Endothelial cell of umbilical vein (primary cell): ENCODE measurements at places on chromosomes 13 and 19. TPM values are rescaled to one million over a fixed set of nuclear protein-coding genes. Genes with fewer than 3 reads are reported as not detected.

DNA sequence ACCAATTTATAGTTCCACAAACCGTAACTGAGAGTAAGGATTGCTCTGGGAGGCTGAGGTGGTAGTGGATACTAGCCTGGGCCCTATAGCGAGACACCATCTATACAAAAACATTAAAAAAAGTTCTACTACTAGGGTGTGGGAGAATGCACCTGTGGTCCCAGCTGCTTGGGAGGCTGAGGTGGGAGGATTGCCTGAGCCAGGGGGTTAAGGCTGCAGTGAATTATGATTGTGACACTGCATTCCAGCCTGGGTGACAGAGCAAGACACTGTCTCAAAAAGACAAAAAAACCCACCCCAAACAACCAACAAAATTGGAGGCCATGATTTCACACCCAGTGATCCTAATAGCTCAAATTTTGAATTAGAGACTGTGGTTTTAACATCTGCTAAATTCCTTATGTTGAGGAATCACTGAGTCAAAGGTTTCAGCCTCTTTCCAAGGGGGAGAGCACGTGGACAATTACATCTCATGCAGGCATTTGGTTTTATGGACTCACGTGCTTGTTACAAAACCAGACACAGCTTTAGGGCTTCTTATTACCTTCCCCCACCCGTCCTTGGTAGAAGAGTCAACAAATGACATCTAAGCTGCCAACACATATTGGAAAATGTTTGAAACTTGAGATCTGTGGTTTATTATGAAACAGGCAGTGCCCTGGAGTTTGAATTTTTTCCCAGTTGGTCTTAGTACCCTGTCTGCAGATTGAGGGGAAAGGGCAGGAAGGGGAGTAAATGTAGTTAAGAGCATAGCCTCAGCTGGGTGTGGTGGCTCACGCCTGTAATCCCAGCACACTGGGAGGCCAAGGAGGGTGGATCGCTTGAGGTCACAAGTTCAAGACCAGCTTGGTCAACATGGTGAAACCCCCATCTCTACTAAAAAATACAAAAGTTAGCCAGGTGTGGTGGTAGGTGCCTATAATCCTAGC is 18.5 kb downstream of the CYP2A6 start:
- H3K27ac ChIP-seq: no peak overlapping the region
- no peak overlapping the region for H3K4me3 ChIP-seq
- H3K4me1 ChIP-seq: no peaks in the 10 kb centered on the region
- no peaks in the 10 kb centered on the region for H3K27me3 ChIP-seq

DNA sequence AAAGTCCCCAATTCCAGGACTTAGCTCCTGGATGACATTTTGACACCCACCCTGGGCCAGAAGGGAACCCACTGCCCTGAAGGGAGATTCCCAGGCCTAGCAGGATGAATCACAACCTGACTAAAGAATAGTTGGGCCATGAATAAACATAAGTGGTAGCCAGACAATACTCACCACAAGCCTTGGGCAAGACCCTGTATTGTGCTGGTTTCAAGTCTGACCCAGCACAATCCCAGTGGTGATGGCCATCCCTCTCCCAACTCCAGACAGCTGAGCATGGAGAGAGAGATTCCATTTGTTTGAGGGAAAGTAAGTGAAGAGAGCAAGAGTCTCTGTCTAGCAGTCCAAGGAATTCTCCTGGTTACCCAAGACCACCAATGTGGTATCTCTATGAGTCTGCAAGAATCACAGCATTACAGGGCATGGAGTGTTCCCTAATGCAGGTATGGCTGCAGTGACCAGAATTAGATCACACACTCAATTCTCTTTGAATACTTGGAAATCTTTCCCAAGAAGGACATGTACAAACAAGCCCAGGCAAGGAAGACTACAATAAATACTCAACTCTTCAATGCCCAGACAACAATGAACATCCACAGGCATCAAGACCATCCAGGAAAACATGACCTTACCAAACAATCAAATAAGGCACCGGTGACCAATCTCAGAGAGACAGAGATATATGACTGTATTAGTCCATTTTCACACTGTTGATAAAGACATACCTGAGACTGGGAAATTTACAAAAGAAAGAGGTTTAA is 158.0 kb downstream of the VWA8 start:
- H3K27me3 ChIP-seq: no peaks in the 10 kb centered on the region
- DNase-seq: no peak
- H3K4me3 ChIP-seq: no peak overlapping the region
- H3K4me1 ChIP-seq: no peaks in the 10 kb centered on the region
- H3K36me3 ChIP-seq: no peaks in the 10 kb centered on the region
- no peak overlapping the region for H3K27ac ChIP-seq

- no peak for DNase-seq
- peaks cover 3% of the 10 kb centered on the region for H3K27me3 ChIP-seq
- no peaks in the 10 kb centered on the region for H3K4me1 ChIP-seq
- no peak overlapping the region for H3K4me3 ChIP-seq
- H3K36me3 ChIP-seq: no peaks in the 10 kb centered on the region
These were observed 26.3 kb upstream of the DCLK1 start for GRCh38 chr13:36157480-36157879.

Gene LHB
- total RNA-seq: not detected in 2 replicates

Gene MAP4K1
- 1.2 and 1.6 TPM in 2 replicates for total RNA-seq

DNA sequence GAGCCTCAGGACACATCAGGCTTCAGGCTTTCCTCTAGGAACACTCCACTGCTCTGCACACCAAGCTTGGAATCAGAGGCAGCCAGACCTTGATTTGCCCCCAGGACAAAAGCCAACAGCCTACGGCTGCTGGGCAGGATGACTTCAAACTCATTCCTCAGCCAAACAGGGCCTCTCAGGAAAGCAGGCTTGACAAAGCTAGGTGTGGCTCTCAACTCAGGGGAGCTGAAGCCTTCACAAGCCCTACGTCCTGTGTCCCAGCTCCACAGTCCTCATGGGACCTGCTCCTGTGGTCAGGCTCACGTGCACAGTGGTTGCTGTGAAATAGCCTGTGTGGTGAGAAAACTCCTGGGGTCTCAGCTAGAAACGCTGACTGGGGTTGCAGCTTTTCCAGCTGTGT is 398.9 kb upstream of the ZNF507 start:
- no peaks in the 10 kb centered on the region for H3K27me3 ChIP-seq
- no peak overlapping the region for H3K4me3 ChIP-seq
- H3K4me1 ChIP-seq: no peaks in the 10 kb centered on the region
- no peak overlapping the region for H3K27ac ChIP-seq
- DNase-seq: no peak
- H3K36me3 ChIP-seq: no peaks in the 10 kb centered on the region

- no peak overlapping the region for H3K27ac ChIP-seq
- no peaks in the 10 kb centered on the region for H3K36me3 ChIP-seq
- no peaks in the 10 kb centered on the region for H3K27me3 ChIP-seq
- DNase-seq: no peak
These were observed 28.5 kb downstream of the FBN3 start for GRCh38 chr19:8120636-8121480.

Gene TMEM145
- not detected in 2 replicates for total RNA-seq

GRCh38 chr19:4090356-4091220 is 23.9 kb upstream of the ZBTB7A start:
- H3K27ac ChIP-seq: no peak overlapping the region
- no peak for DNase-seq
- no peaks in the 10 kb centered on the region for H3K4me1 ChIP-seq
- no peak overlapping the region for H3K4me3 ChIP-seq
